Urothelium cell line (cell line): ENCODE measurements at places on chromosomes 6 and 20.
A peak's percentile ranks its signal among the peaks of the same experiment; 100 is the strongest.

GRCh38 chr6:72102561-72102960 lies 216.2 kb downstream of the RIMS1 start:
- no peak for DNase-seq

DNA sequence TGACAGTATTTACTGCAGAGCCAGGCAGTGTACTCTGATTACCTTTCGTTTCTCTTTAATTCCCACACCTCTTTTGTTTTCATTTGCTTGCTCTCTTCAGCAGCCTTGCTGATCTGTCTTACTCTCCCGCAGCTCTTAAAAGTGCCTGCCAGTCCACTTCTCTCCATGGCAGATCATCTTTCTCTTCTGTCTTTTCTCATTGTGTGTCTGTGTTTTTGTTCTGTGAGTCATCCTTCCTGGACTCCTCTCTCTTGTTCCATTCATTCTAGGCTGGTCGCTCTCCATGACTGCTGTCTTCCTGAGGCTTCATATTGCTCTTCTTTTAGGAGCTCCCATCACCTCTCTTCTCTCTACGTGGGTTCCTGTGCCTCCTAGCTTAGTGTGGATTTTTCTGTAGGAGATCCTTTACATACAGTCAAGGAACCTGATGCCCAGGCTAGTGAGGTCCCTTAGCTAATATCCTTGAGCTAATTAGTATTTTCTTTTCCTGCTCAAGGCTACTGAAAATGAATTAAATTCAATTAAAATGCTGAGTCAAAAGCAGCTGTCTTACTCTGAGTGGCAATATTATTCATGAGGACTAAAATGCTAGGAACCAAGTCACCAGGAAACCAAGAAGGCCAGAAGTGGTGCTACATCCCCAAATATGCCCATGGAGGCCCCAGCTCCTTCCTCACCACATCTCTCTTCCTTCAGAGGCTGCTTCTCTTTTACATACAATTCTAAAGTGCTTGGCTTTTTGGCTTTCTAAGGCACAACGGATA lies 86.1 kb downstream of the SLX4IP start:
- DNase-seq: peak; percentile 71

DNA sequence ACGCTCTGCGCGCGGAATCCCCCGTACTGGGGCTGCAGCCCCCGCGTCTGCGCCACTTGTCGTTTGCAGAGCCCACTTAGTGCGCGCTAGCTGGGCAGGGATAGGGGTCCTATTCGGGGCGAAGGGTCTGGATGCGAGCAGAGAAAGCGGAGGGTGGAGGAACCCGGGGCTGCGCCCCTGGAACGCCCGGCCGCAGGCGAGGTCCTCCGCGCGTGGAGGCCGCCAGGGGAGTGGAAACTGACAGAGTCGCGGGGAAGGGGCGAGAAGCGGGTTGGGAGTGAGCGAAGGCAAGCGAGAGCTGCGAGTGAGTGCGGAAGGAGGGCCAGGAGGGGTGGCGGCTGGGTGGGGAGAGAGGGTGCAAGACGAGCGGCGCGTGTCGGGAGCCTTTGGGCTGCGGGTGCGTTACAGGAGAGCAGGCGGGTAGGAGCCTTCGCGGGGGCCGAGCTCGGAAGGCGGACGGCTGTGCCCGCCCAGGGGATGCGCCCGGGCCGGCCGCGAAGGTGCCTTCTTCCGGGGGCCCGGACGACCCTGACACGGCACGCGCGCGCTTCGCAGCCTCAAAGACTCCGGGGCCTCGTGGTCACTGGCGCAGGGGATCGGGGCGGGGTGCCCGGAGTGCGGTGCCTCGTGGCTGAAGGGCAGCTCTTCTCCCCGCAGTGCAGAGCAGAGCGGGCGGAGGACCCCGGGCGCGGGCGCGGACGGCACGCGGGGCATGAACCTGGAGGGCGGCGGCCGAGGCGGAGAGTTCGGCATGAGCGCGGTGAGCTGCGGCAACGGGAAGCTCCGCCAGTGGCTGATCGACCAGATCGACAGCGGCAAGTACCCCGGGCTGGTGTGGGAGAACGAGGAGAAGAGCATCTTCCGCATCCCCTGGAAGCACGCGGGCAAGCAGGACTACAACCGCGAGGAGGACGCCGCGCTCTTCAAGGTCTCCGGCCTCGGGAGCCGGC lies 1.2 kb downstream of the IRF4 start:
- DNase-seq: no peak

- no peak for DNase-seq
These were observed 641 bp downstream of the SF3B5 start for GRCh38 chr6:144094731-144095133.

DNA sequence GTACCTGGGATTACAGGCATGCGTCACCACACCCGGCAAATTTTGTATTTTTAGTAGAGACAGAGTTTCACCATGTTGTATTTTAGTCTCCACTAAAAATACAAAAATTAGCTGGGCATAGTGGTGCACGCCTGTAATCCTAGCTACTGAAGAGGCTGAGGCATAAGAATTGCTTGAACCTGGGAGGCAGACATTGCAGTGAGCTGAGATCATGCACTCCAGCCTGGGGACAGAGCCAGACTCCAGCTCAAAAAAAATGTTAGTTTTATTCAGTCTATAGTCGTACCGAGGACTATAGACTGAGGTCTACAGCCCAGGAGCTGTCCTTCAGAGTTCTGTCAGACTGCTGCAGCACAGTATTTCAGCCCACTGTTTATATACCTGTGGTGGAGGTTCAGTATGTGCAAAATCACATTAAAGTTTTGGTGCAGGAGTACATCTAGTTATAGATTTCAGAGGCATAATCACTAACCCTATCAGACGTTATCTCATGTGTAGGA lies 3.6 kb upstream of the CASP8AP2 start:
- DNase-seq: no peak

DNA sequence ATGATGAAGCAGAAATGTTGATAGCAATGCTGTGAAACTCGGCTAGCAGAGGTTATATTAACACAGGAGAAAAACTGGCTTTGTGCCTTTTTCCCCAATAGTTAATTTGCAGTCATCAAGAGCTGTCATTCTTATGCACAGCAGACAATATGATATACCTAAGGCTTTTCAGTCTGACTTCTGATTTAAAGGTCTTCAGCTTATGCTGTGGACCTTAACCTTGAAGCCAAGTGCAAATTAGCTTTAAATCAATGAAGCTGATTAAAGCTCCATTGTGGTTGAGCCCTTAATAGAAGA lies 171.6 kb upstream of the ID4 start:
- DNase-seq: no peak

GRCh38 chr6:36897609-36898008 lies 11.9 kb downstream of the C6orf89 start:
- DNase-seq: no peak

GRCh38 chr6:69647726-69648125 lies 149.1 kb downstream of the LMBRD1 start:
- DNase-seq: no peak

- DNase-seq: no peak
These were observed 39.9 kb downstream of the MAPK14 start for GRCh38 chr6:36067374-36068011.

GRCh38 chr6:40798069-40798770 lies 211.1 kb upstream of the LRFN2 start:
- no peak for DNase-seq

DNA sequence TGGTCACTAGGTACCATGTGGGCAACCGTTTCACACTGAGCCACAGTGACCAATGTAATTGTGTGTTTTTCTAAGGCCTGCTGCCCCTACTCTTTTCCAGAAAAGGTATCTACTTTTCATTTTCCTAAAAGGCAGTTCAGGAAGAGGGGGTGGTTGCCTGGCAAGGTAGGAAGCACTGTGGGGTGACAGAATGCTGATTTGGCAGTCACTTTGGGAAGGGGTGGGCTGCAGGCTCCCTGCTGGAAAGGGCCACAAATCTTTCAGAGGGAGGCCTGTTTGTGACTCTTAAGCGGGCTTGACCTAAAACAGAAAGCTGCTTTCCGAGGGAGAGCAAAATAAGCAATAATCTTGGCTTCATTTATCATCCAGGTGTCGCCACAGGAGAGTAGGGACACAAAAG lies 5.2 kb upstream of the NNAT start:
- DNase-seq: no peak

DNA sequence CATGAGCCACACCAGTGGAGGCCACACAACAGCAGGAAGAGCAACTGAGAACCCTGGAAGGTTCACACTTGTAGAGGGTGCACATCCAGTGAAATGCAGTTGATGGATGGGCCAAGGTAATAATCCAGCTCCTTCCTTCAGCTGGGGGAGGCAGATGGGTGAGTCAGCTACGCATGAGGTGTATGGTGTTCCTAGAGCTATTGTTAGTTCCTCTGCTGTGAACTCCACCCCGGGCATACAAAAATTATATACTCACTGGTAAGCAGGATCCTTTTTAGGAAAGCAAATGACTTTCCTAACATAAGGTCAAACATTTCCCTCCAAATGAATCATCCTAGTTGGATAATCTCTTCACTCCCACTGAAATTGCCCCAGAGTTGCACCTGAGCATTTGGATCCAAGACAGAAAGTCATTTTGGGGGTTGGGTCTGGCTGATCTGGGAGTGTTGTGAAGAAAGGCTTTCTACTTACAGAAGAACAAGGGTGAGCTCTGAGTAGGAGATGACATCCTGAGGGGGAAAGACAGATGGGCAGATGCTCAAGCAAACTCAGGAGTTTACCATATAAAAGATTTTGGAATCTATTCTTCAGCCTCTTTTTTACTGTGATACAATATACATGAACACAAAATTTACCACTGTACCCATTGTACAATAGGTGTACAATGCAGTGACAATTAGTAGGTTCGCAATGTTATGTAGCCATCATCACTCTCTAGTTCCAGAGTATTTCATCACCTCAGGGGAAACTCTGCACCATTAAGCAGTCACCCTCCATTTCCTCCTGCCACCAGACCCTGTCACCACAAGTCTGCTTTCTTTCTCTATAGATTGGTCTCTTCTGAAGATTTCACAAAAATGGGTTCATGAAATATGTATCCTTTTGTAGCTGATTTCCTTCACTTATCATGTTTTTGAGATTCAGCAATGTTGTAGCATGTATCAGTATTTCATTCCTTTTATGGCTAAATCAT lies 11.1 kb downstream of the HLA-F start:
- DNase-seq: no peak

- peak; percentile 78 for DNase-seq
These were observed 31.9 kb downstream of the NTSR1 start for GRCh38 chr20:62740286-62741141.

- no peak for DNase-seq
These were observed 116.5 kb upstream of the COL21A1 start for GRCh38 chr6:56363796-56364430.

DNA sequence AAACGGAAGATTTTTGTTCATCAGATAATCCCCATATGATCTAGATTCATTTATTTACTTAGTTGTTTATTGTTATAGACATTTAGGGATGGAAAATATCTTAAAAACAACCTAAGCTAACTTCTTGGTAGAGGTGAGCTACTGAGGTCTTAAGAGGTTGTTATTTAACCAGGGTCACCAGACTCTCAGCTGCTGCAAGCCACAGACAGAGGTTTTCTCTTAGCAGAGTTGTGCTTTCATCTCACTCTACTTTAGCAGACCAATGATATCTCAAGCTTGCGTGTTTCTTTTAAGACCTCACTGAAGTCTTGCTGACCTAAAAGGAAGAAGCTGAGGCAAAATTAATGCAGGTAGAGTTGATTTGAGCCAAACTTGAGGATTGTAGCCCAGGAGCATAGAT lies 43.6 kb downstream of the NCOA7 start:
- DNase-seq: no peak

DNA sequence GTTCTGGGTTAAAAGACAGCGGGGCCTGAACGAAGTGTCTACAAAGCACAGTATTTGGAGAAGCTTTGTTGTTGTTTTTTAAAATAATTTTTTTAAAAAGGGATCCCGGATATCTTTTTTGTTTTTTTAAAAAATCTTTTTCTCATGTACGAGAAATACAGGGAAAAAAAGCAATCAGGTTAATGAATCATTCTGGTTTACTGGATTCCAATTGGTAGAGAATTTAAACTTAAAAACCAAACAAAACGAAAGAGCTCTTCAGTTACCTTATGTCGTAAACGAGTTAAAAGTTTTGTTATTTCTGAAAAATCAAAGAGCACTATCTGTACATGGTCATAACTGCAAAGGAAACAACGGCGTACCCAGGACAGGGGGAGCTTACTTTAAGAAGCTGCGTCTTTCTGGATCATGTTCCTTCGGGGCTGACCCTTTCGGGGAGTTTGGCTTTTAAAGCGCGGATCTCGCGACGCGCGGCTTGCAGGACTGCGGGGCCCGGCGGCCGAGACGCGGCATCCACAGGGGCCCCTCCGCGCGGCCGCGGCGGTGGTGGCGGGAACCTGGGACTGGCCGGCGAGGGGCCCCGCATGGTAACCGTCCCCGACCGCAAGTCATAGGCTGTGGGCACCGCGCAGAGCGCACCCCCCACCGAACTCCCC lies 927 bp downstream of the IL20RA start:
- DNase-seq: no peak

DNA sequence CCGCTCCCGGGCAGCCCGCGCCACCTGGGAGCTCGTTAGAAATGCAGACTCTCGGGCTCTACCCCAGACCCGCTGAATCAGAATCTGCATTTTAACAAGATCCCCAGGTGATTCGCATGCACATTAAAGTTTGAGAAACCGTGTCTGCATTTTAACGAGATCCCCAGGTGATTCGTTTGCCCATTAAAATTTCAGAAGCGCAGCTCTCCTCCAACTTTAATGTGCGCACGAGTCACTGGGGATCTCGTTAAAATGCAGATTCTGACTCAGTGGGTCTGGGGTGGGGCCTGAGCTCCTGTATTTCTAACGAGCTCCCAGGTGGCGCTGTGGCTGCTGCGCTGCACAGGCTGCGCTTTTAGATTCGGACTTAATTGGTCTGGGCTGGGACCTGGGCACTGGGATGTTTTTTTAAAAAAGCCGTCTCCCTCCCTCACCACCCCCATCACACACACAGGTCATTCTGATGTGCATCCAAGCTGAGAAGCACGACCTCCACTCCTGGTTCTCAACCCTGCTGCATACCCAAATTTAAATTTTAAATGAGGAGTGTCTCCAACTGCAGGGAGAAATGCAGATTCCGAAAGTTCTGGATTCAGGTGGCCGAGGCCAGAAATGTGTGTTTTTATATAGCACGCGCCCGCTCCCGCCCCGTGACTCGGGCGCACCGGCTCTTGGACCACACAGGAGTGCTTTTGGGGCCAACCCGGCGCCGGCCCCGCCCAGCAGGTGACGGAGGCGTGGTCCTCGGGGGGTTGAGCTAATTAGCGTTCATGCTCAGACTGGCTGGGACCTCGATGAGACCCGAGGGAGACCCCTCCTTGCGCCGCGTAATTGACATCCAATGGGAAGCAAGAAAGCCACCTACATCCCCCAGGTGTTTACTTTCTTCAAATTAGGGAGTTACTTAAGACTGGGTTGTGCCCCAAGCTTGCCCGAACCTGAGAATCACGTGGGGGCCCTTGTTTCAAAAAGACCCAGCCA lies 85.8 kb downstream of the ZFP64 start:
- DNase-seq: peak; percentile 30

DNA sequence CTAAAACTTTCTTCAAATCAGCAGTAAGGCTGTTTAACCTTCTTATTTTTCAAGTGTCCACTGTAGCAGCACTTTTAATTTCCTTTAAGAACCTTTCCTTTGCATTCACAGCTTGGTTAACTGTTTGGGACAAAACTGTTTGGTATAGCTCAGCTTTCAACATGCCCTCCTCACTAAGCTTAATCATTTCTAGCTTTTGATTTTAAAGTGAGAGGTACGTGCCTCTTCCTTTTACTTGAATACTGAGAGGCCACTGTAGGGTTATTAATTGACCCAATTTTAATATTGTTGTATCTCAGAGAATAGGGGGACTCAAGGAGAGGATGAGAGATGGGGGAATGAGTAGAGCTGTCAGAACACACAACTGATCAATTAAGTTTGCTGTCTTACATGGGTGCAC lies 129.5 kb upstream of the MMS22L start:
- no peak for DNase-seq
